ENCODE measurements at places on chromosomes 3 and 15. TPM values are rescaled to one million over a fixed set of nuclear protein-coding genes. Genes with fewer than 3 reads are reported as not detected.

The NOX5 gene
- polyA plus RNA-seq: 0.40 TPM

The C3orf20 gene
- polyA plus RNA-seq: 0.32 TPM

The EXD1 gene
- polyA plus RNA-seq: not detected

The CFAP91 gene
- 25.5 TPM for polyA plus RNA-seq
